ENCODE measurements at places on chromosomes 1 and 21. TPM values are rescaled to one million over a fixed set of nuclear protein-coding genes. Genes with fewer than 3 reads are reported as not detected.
A peak's percentile ranks its signal among the peaks of the same experiment; 100 is the strongest.

GRCh38 chr1:227888404-227889046 lies 59.2 kb downstream of the WNT9A start:
- peak; percentile 12 for DNase-seq

DNA sequence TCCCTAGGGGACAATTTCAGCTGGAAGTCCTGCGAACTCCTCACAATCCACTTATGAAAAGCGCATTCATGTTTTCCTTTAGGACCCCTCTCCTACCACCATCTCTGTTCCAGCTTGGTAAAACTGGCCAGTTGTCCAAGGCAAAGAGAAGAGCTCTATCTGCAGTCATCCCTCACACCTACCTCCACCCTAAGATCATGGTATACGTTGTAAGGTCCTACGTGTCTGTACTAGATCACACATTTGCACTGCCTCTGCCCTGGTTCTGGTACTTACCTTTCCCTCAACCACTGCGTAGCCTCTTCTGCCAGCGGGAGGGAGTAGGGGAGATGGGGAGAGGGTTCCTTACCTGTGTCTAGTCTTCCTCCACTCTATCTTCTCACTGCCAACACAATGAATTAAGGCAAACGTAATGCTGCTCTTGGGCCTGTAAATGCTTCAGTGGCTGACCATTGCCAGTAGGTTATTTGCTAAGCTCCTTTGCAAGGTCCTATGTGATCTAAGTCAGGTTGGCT lies 739 bp upstream of the NUP133 start:
- no peak for DNase-seq

GRCh38 chr1:207128336-207128921 lies 24.4 kb downstream of the C4BPA start:
- no peak for DNase-seq

DNA sequence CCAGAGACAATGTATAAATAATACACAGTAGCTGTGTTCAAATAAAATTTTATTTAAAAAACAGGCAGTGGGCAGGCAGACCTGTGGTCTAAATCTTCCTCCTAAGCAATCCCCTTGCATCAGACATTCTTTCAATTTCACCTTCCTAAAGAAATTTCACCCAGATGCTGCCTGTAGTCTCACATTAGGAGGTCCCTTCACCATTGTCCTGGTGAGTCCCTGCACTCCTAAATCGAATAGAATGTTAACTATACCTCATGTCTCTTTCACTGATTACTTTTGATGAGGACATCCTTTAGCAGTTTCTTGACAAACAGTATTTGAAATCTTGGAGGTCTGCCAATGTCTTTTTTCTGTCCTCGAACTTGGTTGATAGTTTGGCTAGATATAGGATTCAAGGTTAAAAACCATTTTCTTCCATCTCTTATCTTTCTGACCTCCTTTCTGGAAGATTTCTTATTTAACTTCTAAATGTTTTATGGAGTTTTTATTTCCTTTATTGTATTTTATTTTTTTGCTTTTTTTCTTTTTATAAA lies 77.5 kb downstream of the LPGAT1 start:
- no peak for DNase-seq

DNA sequence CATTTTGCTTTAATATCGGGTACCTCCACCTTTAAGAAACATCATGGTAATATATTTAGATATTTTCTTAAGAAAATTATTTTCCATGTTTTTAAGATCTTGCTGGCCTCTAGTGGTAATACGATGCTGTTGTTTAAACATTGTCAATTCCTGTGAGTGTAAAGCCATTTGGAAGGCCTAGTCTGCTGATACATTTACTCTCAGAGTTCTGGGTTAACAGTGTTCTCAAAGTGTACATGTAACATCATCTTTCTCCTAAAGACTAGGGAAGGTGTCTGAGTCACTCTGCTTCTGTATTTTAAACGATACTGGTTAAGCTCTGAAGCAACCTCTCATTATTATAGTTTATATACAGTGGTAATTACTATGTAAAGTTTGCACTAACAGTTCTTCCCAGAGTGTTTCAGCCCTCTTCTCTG lies 189.1 kb downstream of the RASAL2 start:
- DNase-seq, result no peak

- no peak for DNase-seq
Measured at GRCh38 chr1:41158147-41158875, 83.8 kb downstream of the SCMH1 start.

DNA sequence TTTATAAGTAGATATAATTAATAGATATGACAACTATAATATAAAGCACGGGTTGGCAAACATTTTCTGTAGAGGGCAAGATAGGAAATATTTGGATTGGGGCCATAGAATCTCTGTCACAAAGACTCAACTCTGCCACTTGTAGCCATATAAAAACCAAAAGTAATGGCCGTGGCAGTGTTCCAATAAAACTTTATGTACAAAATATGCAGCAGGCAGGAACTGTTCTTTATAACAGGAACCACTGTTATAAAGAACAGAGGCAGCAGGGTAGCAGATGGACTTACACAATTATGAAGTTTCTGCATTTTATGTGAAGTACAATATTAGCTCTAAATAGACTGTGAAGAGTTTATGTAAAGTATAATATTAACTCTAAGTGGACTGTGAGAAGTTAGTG lies 16.9 kb upstream of the QSOX1 start:
- DNase-seq, result no peak

DNA sequence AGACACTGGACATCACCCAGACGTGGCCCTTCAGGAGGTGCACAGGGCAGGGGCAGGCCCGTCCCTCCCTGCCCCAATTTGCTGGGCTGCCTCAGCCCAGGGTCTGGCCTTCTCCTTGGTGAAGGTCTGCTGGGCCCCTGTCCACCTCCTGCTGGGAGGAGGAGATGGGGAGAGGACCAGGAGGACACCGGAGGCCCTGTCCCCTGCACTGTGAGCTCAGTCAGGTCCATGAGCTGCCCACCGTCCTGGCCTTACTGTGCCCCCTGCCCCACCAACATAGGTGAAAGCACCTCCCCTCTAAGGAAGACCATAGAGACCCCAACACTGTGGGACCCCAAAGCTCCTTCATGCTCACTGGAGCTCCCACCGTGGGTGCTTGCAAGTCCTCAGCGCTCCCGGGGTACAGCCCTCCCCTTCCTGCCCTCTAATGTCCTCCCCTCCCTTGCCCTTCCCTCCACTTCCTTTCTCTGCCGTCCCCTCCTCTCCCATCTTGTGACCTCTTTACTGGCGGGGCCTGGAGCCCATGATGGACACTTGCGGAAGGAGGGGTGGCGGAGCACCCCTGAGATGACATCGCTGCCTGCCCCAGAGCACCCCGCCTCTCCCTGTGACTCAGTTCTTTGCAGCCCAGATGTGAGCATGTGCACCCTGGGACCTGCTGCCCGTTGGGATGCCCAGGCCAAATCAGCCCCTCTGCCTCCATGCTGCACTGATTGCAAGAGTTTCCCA lies 4.6 kb downstream of the LRRC3 start:
- DNase-seq, result no peak

- DNase-seq, result no peak
Measured at GRCh38 chr1:242523719-242524570, 552 bp downstream of the PLD5 start.

DNA sequence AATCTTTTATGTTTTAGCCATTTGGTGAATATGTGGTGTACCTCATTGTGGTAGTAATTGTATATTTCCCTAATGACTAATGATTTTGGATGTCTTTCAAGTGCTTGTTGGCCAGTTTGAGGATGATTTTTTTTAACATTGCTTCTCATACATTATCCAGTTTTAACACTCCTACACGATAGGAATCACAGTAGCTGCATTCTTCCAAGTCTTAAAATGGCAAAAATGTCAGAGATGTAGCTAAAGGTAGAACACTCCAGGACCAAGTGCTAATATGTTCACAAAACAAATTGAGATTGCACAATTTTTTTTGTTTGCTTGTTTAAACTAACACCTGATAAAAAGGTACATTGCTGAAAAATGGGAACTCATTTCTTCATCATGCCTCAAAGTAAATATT lies 11.7 kb downstream of the USP25 start:
- no peak for DNase-seq

- DNase-seq, result no peak
Measured at GRCh38 chr1:81670286-81670685, 130.4 kb upstream of the ADGRL2 start.

DNA sequence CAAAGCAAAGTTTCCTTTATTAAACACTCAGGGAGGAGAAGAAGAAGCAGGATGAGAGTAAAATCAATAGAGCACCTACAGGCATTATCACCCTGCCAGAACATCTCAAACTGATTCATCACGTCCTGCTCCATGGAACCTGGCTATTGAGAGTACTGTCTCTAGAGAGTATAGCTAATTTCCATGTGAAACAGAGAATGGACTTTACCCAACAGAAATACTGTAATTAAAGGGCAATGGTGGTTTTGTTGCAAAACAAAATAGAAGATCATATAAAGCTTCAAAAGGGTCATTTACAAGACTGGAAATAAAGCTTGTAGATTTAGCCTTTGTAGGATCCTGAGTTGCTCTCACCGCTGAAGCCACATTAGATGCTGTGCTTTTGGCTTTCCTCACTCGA lies 69.3 kb downstream of the XCL1 start:
- DNase-seq, result no peak

DNA sequence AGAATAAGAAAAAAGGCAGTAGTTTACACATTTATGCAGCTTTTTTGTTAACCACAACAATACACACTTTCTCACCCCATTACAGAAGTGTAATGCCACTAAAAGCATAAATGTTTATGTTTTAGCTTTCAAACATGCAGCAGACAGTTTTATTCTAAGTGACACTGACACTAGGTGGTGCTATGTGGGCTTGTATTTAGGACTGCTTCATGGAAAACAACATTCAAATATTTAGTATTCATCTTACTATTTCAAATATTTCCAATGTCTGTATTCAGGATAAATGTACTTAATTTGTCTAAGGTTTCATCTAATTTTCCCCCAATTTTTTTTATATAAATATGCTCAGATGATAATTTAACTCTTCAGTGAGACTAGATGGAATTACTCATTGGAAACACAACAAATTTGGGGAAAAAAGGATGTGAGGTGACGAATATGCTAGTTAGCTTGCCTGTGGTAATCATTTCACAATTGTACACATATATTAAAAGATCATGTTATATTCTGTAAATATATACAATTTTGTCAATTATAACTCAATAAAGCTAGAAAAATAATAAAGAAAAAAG lies 71.4 kb downstream of the USP1 start:
- DNase-seq, result no peak

- DNase-seq, result no peak
Measured at GRCh38 chr1:173400387-173400995, 76.6 kb upstream of the PRDX6 start.

DNA sequence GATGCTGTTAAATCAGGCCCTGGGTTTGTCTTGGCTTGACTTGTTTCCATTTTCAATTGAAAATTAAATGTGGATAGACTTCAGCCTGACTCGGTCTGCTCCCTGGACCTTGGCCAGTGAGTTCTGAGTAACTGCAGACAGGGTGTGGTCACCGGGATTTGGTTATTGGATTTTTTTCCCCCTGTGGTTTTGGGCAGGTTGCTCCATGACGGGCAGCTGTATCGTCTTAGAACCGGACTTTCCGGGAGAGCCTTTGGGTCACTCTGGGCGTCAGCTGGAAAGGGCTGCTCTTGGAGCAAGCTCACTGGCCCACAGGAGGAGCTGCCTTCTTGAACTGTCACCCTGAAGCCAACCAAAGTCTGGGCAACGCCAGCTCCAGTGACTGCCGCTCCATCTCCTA lies 75.0 kb downstream of the CLIC6 start:
- peak; percentile 68 for DNase-seq

DNA sequence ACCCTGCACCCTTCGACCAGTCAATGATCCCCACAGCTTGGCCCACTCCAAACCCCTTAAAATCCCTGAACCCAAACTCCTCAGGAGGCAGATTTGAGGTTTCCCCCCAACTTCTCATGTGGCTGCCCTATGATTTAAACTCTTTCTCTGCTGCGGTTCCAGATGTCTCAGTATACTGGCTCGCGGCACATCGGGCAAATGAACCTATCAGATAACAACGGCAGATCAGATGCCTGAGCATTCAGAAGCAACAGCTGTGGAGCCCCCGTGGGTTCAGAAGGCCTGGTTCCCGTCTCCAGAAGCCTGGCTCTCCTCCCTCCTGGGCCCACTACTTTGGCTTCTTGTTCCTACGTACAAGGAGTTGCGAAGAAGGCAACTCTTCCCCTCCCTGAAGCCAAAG lies 43.3 kb upstream of the H6PD start:
- no peak for DNase-seq

DNA sequence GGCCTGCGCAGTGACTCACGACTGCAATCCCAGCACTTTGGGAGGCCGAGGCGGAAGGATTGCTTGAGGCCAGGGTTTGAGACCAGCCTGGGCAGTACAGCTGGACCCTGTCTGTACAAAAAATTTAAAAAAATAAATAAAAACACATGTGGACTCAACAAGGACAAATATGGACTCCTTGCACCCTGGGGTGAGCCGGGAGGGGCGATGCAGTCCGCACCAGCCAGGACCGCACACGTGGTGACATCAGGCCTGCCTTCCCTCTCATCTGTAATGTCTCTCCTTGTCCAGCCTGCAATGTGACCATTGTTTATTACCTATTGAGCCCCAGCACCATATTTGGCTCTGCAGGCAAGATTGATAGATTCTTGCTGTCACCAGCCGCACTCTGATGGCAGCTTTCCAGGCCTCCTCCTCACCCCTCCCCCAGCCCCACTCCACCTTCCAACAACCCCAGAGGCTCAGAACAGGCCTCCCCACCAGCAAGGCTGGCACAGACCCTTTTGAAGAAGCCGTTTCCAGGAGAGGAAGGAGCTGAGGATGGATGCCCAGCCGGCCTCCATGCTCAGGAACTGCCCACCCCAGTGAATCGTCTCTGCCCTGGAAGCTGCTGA lies 55.2 kb downstream of the IRF2BP2 start:
- no peak for DNase-seq

- no peak for DNase-seq
Measured at GRCh38 chr1:232943679-232944252, 6.6 kb upstream of the NTPCR start.

GRCh38 chr1:217088011-217088410 lies 364.8 kb upstream of the ESRRG start:
- DNase-seq, result no peak

- DNase-seq, result no peak
Measured at GRCh38 chr21:34072145-34073031, 990 bp upstream of the MRPS6 start.

- DNase-seq, result no peak
Measured at GRCh38 chr1:12251442-12251841, 21.6 kb downstream of the VPS13D start.

- no peak for DNase-seq
Measured at GRCh38 chr1:225004396-225004795, 74.9 kb downstream of the DNAH14 start.

- DNase-seq, result no peak
Measured at GRCh38 chr1:175470591-175470990, 272.8 kb downstream of the TNR start.

Gene LRRC53
- not detected for total RNA-seq

Gene TMCO4
- 17.1 TPM for total RNA-seq

Gene COL9A2
- 5.5 TPM for total RNA-seq

Gene EPS8L3
- not detected for total RNA-seq

Gene SLC6A9
- total RNA-seq, result 55.8 TPM

Gene CDK18
- total RNA-seq, result 4.5 TPM

Gene NMNAT2
- not detected for total RNA-seq
